Activated CD8-positive, alpha-beta memory T cell treated with anti-CD3 and anti-CD28 coated beads for 1 hour (primary cell): ENCODE measurements at places on chromosomes 6 and 20.

GRCh38 chr6:122495612-122496011, 24.0 kb upstream of the SERINC1 start:
- DNase-seq, result no peak

DNA sequence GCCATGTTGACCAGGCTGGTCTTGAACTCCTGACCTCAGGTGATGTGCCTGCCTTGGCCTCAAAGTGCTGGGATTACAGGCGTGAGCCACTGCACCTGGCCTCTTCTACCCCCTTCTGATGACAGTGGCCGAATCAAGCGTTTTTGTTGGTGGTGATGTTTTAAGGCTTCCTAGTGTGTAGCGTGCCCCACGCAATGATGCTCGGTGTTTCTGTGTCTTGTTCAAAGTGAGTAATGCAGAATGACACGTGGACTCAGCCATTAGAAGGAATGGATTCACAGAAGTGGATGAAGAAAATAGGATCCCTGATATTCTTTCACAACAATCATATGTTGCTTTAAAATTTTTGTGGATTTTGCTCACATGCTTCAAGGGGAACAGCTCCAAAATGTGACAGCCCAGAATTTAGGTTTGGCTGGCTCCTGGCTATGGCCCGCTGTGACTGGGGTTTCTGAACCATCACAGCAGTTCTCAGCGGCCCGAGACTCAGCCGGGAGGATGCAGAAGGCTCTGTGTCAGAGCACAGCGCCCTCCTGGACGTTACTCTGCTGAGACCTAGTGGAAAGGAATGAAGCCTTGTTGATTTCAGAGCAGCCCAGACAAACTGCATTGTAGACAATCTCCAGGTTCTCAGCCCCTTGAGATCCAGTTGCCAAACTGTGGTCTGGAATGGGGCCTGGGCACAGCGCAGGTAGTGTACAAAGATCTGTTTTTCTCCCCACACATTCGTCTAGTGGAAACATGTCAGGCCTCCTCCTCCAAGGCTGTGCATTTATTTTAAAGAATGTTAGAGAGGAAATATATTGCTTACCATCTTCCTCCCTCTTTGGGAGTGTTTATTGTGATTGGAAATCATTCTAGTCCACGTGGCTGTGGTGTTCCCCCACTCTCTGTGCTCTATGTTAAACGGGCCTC, 57.6 kb upstream of the TIAM2 start:
- DNase-seq, result no peak

DNA sequence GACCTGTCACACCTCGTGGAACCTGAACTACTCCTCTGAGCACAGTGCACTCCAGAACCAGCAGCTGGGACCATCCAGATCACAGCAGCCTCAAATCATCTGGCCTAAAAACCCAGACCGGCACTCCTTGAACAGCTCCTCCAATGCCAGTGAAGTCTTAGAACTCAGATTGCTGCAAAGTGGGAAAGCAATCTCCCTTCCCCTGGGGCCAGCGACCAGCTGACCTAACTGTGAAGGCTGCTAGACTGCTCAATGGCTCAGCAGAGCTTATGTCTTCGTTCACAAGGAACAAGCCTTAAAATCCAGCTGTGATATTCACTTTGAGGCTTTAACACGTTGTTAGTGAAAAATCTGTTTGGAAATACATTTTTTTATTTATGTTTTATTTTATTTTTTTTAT, 243.2 kb downstream of the ANKRD60 start:
- DNase-seq, result no peak

DNA sequence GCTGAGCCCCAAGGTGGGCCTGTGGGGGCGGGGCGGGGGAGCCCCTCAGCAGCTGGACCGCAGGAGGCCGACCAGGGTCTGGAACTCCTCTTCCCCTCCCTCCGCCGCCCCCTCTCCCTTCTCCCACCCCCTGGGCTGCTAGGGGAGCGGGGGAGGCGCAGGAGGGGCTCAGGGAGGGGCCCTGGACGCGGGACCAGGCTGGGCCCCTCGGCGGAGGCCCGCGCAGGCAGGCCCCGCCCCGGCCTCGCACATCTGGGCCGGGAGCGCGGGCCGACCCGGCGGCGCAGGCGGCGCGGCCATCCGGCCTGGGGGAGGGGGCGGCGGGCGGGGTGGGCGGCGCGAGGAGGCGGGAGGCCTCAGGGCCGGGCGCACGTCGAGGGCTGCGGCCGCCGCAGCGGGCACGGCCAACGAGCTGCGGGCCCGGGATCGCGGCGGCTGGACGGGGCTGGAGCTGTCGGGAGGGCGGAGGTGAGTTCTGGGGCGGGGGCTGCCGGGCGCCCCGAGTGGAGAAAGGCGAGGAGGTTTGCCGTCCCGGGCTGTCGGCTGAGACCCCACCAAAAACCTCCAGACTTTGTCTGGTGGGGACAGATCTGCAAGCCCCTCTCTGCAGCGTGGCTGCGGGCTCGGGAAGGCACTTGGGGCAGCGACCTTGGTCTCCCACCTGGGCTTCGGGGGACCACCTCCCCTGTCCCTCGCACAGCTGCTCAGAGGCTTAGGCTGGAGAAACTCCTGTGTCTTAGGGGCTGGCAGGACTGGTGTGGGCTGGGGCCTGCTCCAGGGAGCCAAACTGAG, at the start of gene HSPA12B:
Gene HSPA12B, plus strand, starts transcription at position 359 of the 792 bp plus-strand sequence. CDS start 5,990 bp downstream, outside the sequence.
- DNase-seq, result no peak

GRCh38 chr20:36130390-36130789, 24.1 kb upstream of the EPB41L1 start:
- DNase-seq, result no peak

- DNase-seq, result no peak
Measured at GRCh38 chr20:3547906-3548305, 77.1 kb downstream of the ATRN start.

DNA sequence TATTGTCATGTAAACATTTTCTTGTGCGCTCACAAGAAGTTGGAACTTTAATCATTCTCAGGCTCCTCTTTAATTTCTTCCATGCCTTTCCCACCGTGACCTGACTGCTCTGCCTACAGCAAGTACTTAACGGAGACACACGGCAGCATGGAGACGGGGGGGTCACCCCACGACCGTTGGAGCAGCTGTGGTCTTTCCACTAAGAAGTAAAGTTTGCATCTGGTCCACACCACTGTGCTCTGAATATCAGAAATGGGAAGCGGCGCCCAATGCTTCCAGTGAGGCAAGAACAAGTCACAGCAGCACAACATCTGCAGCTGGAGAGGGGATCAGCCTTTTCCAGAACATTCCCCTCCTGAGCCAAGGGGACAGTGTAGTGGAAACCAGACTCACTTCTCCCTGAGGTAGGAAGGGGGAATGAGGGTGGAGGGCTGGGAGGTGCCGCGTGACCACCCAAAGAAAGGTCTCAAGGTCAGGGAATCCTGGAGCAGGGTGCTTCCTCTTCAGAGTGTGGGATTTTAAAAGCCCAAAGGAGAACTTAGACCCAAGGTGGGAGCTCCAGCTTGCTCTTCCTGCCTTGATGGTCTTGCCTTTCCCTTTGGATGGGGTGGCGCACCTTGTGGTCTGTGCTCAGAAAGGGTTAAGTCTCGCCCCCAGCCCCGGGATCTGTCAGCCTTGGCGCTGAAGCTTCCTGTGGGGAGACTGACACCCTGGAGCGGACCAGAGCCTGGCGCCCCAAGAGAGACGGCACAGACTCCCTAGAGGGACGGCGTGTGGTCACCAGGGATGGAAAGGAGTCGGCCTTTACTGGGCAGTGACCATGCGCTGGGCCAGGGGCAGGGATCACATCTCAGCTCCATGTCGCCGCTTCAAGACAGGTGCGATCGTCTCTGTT, 25.6 kb upstream of the SMOC2 start:
- DNase-seq, result no peak

DNA sequence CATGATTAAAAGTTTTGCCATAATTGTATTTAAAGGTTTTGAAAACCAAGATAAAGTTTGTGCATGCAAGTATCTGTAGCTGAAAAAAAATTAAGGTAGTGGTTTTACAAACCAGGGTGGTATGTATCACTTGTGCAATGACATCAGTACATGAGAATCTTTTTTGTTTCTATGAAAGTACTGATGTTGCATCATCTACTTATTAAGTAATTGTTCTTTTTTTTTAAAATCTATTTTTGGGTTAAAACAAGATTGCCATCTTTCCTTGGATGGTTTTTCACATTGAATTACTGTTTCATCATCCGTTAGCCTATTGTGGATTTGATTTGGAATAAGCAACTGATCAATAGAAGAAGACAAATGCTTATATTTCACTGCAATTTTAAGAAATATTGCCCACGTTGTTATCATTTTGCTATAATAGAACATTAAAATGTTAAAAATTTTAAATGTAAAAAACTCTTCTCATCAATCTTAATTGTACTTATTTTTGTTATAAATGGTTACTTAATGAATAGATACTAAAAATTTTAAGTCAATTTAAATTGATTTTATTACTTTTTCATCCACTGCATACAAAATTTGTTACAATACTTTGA, 39.8 kb upstream of the TAGAP start:
- DNase-seq, result no peak

- no peak for DNase-seq
Measured at GRCh38 chr20:38871560-38871953, 54.7 kb upstream of the FAM83D start.

DNA sequence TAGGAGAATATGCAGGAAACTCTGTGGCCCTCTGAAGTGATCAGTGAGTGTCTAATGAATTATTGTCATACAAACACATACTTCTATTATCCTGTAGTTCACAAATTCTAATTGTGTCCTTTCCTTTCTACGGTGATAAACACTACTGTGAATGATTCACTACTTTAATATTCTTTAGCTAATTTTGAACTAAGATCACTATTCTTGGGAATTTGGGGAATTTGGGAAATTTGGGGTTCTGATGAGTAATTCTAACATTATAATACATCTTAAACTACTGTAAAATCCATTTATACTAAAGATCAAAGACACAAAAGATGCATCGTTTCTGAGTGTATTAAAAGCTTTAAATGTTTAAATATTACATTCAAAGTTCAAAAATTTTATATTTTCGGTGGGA, 1287.2 kb upstream of the CITED2 start:
- no peak for DNase-seq

- DNase-seq, result no peak
Measured at GRCh38 chr6:121607721-121608120, 172.3 kb downstream of the GJA1 start.

DNA sequence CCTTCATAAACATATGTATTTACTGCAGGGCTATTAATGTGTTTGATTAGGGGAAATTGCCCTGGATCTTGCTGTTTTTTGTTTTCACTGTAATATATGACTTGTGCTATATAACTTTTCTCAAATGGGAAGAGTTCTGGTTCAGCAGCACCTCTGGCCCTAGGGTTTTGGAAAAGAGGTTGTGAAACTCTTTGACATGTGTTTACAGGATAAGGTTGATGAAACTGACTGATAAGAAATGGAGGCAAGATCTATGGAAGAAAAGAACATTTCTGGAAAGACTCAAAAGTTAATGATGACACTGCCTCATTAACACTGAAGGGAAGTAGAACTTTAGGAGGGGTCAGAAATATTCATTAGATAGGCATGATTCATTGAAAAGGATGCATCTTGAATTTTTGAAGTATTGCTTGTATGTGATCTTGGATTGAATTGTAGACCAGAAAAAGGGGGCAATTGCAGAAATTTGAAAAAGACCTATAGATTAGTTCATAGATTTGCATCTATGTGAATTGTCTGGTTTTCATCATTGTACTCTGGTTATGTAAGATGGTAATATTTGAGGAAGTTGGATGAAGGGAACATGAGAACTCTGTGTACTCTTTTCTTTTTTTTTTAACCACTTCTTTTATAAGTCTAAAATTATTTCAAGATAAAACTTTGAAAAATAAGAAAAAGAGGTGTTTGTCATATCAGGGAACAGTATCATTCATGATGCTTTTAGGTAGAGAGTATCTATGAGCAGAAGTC, 54.0 kb downstream of the UTRN start:
- no peak for DNase-seq

DNA sequence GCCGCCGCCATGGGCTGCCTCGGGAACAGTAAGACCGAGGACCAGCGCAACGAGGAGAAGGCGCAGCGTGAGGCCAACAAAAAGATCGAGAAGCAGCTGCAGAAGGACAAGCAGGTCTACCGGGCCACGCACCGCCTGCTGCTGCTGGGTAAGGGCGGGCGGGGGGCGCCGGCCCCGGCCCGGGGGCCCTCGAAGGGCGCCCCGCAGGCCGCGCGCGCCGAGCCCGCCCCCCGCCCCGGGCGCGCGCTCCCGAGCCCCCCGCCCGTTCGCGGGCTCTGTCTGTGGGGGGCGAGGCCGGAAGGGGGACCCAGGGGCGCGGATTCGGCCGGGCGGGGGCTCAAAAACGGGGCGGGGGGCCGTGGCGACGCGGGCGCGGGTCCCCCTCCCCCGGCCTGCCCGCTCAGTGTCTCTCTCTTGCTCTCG, 39.2 kb downstream of the GNAS start:
- no peak for DNase-seq

GRCh38 chr6:163392533-163392932, 22.0 kb upstream of the QKI start:
- DNase-seq, result no peak

DNA sequence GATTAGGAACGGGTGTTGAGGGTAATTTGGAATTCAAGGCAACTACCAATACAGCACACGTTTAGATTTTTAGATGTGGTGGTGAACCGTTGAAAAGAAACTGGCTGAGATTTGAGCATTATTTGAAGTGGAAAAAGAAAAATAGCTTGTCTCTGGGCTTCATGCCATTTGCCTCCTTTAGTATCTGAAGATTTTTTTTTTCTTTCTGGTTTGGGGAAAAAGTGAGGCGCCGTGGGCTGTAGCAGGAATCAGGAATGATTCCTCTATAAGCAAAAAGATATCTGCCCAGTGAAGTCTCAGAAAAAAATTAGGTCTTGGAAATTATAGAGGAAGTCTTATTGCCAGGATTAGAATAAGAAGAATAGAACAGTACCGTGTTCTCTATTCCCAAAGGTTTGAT, 88.5 kb downstream of the RPS12 start:
- DNase-seq, result no peak

DNA sequence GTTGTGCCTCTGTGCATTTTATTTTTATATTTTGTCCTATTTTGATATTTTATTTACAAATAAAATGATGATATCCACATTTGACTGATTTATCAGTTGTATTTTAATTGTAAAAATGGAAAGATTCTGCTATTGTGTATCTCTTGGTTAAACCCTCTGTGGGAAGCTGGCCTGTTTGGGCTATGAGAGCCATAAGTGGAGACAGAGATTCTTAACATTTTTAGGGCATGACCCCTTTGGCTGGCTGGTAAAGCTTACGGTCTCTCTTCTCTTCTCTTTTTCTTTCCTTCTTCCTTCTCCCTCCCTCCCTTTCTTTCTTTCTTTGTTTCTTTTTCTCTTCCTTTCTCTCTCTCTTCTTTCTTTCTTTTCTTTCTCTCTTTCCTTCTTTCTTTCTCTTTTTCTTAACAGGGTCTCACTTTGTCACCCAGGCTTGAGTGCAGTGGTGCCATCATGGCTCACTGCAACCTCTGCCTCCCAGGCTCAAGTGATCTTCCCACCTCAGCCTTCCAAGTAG, 172.3 kb upstream of the CDYL start:
- DNase-seq, result no peak

DNA sequence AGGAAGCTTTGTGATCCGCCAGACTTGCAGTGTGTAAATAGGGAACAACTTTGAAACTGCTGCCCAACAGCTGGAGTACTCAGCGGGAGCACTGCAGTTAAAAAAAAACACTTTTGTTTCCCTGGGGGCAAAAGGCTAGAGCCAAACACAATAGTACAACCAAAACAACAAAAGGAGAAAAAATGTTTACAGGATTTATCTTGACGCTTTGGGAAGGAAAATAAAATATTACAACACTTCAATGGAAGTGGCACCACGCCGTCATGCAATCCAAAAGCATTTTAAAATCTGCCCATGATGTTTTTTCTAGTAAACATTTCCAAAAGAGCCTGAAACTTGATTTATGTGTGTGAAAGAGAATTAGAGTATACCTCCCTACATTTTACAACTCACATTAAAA, 26.0 kb downstream of the PTPRK start:
- DNase-seq, result no peak
